ENCODE measurements at places on chromosomes 11 and 22. TPM values are rescaled to one million over a fixed set of nuclear protein-coding genes. Genes with fewer than 3 reads are reported as not detected.

The RASL10A gene
- total RNA-seq: 3.4 TPM

The ROM1 gene
- total RNA-seq: 12.6 TPM

The SCO2 gene
- 3.5 TPM for total RNA-seq

The GPR137 gene
- 8.7 TPM for total RNA-seq

The CRYBB2 gene
- total RNA-seq: 0.54 TPM

The MS4A6E gene
- total RNA-seq: not detected

The AGBL2 gene
- not detected for total RNA-seq

The TIGD3 gene
- not detected for total RNA-seq

The HSPB2 gene
- total RNA-seq: 3.1 TPM

The RTN4R gene
- total RNA-seq: 7.4 TPM

The PGA4 gene
- total RNA-seq: 4.7 TPM

The TMPRSS5 gene
- not detected for total RNA-seq

The TRIM29 gene
- total RNA-seq: 2.7 TPM

The BACE1 gene
- total RNA-seq: 67.3 TPM

DNA sequence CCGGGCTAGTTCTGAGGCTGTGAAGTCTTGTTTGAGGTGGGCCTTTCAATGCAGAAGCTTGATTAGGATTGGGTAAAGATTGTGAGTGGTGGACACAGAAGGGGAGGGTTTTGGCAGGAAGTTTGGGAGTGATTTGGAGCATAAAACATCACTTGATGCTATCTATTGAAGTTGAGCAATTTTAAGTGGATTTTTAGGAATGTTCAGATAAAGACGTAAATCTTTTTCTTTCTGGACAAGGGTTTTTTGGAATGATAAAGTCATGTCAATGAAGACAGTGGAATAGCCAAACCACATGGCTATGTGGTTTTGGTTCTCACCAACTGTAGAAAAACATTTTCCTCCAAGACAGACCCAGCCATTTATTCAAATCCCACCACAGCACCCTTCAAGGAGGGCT lies 111.2 kb upstream of the SNX19 start:
- no peak for DNase-seq

GRCh38 chr22:28442711-28443525 lies 236.7 kb downstream of the TTC28 start:
- DNase-seq: no peak

GRCh38 chr11:112042161-112042960 lies 17.2 kb downstream of the DLAT start:
- DNase-seq: no peak

- DNase-seq: no peak
These were observed 28.8 kb downstream of the TOM1 start for GRCh38 chr22:35328472-35328885.

DNA sequence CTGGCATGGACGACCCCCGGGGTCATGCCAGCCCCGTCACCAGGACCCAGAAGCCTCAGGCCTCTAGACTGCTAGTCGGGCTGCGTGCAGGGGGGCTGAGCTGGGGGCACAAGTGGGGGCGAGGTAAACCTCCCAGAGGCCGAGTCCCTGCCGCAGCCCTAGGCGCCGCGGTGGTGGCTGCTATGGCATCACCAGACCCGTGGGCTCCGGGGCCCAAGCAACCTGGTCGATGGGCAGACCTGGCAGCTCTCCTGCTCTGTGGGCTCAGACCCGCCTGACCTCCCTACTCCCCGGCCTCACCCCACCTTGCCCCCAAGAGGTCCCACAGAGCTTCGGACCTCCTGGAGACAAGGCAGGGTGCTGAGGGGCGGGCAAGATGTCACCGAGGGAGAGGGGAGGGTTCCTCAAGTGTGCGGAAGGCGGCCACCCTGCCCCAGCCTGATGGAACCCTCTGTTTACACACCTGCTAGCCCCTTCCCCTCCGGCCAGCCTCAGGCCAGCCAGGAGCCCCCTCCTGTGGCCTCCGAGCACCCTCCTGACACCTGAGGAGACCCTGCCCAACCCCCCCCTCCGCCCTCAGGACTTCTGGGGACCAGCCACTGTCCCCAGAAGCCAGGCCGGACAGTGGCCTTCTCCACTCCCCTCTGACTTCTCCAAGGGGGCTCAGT lies 9.4 kb downstream of the IGF2 start:
- no peak for DNase-seq

- DNase-seq: no peak
These were observed 12.5 kb downstream of the SCGB1A1 start for GRCh38 chr11:62431171-62431901.

GRCh38 chr22:49975543-49976389 lies 15.2 kb downstream of the PIM3 start:
- peak; percentile 1 for DNase-seq

DNA sequence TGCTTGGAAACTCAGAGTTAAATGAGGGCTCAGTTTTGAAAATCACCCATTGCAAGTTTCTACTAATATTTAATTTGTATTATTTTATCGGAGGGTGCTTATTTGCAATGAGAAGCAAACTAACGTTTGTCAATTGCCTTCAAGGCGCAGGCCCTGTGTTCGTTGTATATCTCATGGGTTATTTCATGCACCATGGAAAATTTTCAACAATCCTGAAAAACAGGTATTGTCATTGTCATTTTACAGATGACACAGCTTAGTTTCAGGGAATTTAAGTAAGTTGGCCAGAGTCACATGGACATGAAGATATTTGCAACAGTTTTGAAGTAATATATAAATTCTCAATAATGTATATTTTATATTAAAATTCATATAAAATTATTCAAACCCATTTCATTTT lies 157.7 kb upstream of the MTMR2 start:
- DNase-seq: no peak

- no peak for DNase-seq
These were observed 207.7 kb upstream of the LRRC4C start for GRCh38 chr11:41666951-41667653.

GRCh38 chr22:37483050-37483449 lies 3.1 kb downstream of the MFNG start:
- DNase-seq: no peak

DNA sequence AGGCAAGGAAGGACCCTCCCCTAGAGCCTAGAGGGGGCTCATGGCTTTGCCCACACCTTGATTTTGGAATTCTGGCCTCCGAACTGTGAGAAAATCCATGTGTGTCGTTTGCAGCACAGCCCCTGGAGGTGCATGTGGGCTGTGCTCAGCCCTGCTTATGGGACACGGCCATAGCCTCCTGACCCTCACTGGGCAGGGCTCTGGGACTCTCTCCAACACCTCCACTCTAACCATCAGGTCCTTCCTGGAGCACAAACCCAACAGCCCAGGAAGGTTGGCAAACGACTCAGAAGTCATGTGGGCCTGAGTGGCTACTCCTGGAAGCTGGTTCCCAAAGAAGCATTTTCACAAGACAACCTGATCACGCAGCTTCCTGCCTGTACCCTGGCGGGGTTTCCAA lies 144.1 kb downstream of the CTTN start:
- no peak for DNase-seq

DNA sequence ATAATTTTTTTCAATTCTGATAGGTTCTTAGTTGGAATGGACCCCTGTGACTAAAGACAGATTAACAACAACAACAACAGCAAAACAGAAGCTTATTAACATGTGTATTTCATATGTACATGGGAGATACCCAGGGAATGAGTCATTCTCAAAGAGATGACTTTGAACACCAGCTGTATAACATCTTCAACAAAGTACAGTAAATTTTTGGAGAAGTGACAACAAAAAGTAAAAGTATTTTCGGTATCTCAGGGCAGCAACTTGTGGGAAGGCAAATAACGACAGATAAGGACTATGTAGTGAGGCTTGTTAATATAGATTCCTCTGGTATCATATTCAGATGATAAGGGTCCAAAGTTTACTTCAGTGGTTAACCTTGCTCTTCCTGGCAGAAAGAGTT lies 573.4 kb upstream of the RAG2 start:
- no peak for DNase-seq

- no peak for DNase-seq
These were observed 37.0 kb downstream of the KIAA1671 start for GRCh38 chr22:24989541-24989951.

DNA sequence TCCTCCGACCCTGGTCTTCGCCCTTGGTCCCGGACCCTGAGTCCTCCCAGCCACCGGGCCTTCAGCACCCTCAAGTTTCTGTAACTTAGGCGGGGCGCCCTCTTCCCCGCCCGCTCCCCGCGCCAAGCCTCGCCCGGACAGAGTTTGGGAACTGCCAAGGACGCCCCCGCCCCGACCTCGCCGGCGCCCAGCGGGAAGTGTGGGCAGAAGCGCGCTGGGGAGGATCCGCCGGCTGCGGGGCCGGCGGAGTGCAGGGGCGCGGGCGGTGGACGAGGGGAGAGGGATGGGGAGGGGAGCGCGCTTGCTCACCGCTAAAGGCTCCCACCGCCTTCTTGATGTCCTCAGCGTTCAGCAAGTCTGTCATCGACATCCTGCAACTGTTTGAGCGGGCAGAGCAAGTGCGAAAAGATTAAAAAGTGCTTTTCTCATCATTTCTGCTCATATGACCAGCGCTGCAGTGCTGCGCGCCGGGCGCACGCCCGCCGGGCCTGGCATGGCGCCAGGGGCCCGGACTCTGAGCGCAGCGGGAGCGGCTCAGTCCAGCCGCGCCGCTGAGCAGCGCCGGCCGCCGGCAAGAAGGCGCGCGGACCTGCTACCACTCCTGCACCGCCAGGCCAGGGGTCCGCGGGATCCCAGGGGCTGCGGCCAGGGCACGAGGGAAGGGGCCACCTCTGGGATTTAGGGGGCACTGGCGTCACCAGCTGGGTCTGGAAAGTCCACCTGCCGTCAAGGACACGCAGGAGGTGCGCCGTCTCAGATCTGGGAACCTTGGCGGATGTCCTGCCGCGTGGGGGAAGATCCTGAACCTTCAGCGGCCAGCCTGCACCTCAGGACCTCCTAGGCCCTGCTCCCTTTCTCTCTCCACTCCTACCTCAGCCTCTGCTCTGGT lies at the start of gene PVALB:
Gene PVALB (minus strand): TSS at position 400 of the 889 bp plus-strand sequence. CDS start 30 bp downstream, at position 370.
- no peak for DNase-seq

DNA sequence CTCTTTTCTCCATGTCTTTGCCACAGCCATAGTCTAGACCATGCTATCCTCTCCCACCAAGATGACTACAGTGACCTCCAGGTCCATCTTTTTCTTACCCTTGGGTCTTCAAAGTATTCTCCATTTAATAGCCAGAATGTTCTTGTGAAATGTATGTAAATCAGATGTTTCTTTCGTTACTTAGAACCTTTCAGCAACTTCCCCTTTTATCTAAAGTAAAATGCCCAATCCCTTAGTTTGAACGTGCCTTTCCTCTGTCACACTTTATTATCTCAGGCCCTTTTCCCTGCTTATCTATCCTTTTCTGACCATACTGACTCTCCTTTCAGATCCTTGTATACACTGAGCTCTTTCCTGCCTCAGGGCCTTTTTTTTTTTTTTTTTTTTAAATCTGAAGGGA lies 17.9 kb downstream of the RBM4B start:
- no peak for DNase-seq

GRCh38 chr11:126352163-126352562 lies 3.3 kb upstream of the ST3GAL4 start:
- no peak for DNase-seq

DNA sequence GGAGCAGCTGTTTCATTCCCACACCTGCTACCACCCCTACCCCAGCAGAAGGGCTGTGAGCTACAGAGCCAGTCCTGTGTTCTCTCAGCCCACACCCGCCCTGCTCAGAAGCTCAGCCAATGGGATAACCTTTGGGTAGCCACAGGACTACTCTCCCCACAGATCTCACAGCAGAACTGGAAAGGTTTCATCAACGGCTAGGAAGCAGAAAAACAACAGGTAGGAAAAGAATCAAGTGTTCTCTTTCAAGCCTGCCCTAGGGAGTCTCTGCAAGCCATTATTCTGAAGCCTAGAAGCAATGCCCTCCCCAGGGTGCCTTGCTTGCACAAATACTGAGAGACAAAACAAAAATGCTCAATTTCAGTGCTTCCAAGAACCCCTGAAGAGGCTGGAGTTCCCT lies 77.2 kb downstream of the TMPRSS5 start:
- no peak for DNase-seq

GRCh38 chr11:75632962-75633361 lies 35.9 kb downstream of the MAP6 start:
- DNase-seq: no peak

DNA sequence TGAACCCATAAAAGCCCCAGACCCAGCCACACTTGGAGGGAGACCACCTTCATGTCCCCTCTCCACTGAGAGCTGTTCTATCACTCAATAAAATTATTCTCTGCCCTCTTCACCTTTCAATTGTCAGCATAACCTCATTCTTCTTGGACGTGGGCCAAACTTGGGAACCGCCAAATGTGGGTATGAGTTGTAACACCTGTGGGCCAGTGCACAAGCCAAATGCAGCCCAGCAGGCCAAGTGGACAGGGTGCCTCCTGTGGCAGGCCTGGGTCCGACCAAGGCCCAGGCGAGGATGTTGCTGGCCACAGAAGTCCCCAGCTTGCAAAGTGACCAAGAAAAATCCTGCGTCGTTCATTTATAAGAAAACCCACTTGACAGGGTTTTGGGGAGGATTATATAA lies 621.2 kb downstream of the METTL15 start:
- no peak for DNase-seq

GRCh38 chr11:125176866-125177265 lies 12.3 kb downstream of the PKNOX2 start:
- no peak for DNase-seq

GRCh38 chr11:19924311-19924710 lies 211.7 kb downstream of the NAV2 start:
- no peak for DNase-seq

DNA sequence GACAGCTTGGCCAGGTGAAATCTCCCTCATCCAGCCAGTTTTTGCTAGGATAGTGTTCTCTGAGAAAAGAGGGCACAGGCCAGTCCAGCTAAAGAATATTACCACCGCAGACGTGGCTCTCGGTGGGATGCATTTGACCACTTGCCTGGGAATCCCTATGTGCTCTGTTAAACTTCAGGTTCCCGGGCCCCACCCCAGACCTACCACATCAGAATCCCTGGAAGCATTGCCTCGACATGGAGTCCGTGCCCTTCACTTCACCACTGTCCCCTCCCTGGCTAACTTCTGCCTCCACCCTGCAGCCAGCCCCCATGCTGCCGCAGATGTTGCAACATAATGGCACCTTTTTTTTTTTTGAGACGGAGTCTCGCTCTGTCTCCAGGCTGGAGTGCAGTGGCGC lies 56.9 kb upstream of the EMID1 start:
- no peak for DNase-seq

GRCh38 chr11:57487021-57487778 lies 26.9 kb downstream of the RTN4RL2 start:
- DNase-seq: no peak
